NCI-H1436 treated with DMSO at 0.1 percent for 48 hours (cell line): ENCODE measurements at places on chromosomes 16 and 17.

GRCh38 chr17:79954281-79955166 lies 81.1 kb downstream of the TBC1D16 start:
- DNase-seq = no peak

DNA sequence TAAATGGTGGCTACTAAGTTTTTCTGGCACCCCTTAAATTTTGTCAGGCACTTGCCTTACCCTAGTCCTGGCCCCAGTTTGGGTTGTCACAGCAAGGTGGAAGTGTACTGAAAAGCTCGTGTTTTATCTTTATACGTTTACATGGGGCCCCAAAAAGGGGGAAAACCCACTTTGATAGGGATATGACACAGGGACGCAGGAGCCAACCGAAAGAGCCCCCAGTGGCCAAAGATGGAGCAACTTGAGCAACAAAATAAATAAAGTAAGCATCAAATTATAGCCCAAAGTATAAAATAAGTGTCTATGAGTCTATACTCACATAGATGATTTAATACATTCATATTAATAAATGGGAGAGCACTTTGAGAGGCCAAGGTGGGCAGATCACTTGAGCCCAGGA lies 5.0 kb upstream of the CETP start:
- no peak for DNase-seq

DNA sequence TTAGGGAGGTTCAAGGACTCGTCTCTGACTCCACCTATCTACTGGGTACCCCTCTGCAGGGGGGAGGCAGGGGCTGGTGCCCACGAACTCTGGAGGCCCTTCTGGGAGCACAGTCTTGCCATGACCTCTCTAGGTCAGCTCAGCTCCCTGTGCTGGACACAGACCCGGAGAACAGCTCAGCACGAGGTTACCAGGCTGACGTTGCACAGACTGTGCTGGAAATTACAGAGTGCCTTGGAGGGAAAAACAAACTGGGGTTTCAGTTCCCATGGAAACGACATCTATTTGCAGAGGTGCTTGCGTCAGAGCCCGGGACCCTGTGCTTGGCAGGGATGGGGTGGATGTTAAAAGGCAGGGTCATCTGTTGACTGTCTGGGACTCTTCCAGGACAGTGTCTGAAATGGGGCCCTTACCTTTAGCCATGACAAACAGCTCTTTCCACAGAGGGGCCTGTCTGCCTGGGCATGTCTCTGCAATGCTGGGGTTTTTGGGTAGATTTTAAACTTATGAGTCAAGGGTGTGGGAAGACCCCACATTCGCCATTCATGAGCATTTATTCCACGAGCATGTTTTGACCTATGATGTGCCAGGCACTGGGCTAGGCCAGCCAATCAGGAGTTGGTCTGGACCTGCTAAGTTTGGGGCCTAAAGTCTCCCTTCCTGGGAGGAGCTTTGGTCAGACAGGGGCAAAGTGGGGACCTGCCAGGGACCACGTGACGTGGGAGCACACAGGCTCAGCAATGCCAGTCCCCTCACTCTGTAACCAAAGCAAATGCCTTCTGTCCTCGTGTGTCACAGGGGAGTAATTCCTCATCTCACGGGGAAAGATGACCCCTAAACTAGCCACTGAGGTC lies 22.5 kb downstream of the CCR7 start:
- no peak for DNase-seq

- DNase-seq = no peak
These were observed 27.8 kb upstream of the PHOSPHO1 start for GRCh38 chr17:49258394-49258793.

- no peak for DNase-seq
These were observed 173.3 kb downstream of the PRKCB start for GRCh38 chr16:24009098-24009497.

DNA sequence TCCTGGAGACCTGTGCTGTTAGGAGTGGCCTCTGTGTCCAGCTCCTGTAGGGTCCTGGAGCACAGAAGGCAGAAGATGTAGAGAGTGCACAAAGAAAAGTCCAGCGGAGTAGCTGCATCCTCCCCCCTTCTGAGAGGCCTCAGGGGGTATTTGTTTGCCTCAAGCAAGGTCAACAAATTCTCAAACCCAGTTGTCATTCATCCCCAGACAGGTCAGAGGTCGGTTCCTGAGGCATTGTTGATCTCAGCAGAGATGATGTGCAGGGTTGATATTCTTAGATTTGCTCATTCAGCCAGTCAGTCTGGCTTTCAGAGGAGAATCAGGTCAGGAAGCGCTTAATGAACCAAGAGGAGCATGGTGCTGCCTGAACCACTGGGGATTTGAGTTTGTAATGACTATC lies 8.3 kb upstream of the RBFOX1 start:
- DNase-seq = no peak

GRCh38 chr16:53946746-53947386 lies 242.9 kb downstream of the FTO start:
- no peak for DNase-seq

DNA sequence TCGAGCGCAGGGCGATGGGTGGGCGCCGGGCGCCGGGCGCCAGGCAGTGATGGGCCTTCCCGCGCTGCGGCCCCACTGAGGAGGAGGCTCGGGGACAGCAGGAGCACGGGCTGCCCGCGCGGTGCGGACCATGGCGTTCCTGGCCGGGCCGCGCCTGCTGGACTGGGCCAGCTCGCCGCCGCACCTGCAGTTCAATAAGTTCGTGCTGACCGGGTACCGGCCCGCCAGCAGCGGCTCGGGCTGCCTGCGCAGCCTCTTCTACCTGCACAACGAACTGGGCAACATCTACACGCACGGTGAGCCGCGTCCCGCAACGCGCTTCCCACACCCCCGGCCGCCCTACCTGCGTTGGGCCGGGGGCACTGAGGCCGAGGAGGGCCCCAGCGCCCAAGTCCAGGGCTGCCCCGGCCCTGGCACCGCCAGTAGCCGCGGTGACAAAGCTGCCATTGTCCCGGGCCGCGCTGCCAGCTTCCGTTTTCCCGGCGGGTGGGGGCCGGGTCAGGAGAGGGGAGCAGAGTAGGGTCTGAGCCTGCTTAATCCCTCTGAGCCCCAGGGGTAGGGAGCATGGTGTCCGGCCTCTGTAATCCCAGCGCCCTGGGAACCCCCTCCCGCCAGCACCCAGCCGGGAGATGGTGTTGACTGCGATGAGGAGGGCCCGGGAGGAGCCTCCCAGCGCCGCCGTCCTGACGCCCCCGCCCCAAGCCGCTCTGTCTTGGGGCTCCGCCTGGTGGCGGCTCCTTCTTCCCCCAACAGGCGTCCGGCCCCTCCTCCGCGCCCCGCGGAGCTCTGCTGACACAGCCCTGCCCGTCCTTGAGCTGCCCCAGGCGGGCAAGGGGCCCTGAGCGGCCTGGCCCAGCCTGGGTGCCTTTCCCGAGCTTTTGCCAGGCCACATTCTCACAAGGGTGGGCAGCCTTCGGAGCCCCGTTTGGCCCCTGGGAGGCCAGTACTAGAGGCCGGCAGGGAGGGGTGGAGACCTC lies 685 bp downstream of the PAQR4 start:
- DNase-seq = no peak

- DNase-seq = no peak
These were observed 694.4 kb downstream of the MAF start for GRCh38 chr16:78906135-78906534.

DNA sequence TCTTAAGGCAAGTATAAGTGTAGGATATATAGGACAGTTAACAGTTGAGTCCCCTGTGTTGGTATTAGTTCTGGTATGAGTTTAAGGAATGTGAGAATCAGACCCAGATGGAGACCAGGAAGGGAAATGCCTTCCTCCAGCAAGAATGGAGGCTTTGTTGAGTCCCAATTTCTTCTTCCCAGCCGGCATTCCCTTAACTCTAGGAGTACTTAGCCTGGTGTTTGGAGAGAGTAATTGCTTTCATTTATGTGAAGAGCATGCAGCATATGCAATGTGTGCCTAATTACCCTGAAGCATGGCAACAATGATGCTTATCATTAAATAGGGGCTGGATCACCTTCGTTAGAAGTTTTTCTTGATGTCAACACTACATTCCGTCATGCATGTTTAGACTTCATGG lies 225.9 kb upstream of the XYLT1 start:
- DNase-seq = no peak

- no peak for DNase-seq
These were observed 759.9 kb downstream of the KCNJ2 start for GRCh38 chr17:70929226-70929625.

DNA sequence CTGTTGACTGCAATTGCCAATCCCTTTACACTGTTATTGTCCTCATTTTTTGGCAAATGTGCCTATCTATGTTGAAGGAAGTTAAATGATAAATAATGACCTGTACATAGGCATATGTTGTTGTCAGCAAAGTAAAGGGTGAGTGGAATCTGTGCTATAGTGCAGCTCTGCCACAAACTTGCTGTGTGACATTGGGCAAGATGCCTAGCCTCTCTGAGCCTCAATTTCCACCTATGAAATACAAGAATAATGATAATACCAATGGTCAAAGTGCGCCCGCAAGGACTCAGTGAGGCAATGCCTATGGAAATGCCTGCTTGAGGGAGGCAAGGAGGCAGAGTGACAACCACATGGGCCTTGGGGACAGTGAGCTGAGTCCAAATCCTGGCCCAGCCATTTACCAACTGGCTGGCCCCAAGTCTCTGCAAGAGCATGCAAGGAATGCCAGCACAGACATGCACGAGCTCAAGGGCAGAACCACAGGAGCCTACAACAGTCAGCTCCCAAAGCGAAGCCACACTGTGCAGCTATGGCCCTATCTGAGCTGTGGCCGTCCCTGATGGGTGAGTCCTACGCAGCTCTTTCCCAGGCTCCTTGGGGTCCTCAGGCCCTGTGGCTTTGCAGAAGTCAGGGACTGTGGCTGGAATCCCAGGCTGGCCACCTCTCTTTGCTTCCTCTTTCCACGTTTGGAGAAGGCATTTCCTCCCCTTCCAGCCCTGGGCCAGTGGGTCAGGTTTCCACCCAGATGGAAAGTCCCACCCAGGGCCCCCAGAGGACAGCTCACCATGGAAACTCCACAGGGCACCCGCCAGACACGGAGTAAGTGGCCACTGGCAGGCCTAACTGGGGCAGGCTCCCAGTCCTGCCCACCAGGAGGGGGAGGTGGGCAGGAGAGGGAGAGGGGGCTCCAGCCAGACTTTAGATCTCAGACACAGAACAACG lies 82.1 kb downstream of the ZNF423 start:
- DNase-seq = no peak

DNA sequence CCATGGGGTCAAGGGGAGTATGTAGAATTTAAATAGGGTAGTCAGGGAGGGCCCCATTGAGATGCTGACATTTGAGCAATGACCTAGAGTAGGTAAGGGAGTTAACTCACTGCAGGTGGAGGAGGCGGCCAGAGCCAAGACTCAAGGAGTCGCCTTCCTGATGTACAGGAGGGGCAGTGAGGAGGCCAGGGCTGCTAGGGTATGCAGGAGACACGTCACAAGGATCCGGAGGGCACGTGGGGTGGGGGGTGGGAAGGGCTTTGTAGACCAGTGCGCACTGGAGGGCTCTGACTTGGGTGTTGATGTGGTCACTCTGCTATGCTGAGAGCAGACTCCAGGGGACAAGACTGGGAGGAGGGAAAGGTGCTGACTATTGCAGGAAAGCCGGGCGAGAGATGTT lies 37.5 kb downstream of the SPECC1 start:
- no peak for DNase-seq

GRCh38 chr16:58128711-58129096 lies 477 bp downstream of the CFAP20 start:
- DNase-seq = no peak

DNA sequence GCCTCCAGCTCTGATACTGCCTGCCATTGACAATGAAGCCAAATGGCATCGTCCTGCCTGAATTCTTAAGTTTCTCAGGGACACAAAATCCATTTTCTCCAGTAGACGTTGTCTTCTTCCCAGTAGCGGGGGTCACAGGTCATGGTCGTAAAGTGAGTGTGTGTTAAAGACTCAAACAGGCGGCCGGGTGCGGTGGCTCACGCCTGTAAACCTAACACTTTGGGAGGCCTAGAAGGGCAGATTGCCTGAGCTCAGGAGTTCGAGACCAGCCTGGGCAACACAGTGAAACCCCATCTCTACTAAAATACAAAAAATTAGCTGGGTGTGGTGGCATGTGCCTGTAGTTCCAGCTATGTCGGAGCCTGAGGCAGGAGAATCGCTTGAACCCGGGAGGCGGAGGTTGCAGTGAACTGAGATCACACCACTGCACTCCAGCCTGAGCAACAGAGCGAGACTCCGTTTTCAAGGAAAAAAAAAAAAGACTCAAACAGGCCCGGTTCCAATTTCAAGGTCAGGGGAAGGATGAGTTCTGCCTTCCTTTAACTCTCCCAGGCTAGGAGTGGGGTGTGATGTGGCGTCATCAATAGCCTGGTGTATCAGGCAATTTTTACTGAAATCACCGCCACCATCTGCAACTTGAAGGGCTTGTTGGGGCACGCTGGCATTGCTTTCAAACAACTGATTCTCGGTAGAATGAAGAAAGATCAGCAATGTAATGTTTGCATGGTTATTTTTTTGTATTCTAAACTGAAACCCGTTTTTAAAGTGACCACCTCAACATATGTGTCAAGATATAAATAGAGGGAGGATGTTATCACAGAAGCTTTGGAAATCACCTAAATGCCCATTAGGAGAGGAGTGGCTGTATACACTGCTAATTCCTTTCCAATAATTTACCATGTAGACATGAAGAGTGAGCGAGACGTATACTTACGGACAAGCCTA lies 91.0 kb downstream of the WSCD1 start:
- no peak for DNase-seq

DNA sequence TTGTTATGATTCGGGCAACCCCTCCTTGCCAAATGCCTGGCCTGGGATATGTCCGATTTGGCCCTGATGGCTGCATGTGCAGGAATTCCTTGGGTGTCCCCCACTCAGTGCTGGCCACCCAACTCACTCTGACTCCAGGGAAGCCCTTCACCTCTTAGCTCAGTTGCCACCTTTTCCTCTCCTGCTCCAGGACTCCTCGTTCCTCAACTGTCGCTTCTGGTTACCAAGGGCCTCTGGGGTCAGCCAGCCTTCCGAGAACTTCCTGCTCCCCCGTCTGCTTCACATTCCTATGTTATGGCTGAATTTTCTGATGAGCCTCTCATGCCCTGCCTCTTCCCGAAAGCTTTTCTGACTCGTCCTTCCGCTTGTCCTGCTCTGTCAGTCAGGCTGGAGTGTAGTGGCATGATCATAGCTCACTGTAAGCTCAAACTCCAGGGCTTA lies 63.5 kb downstream of the SPACA3 start:
- DNase-seq = no peak

GRCh38 chr16:81841722-81842121 lies 62.6 kb downstream of the PLCG2 start:
- DNase-seq = no peak

- no peak for DNase-seq
These were observed 1.1 kb downstream of the MLST8 start for GRCh38 chr16:2206420-2206779.

DNA sequence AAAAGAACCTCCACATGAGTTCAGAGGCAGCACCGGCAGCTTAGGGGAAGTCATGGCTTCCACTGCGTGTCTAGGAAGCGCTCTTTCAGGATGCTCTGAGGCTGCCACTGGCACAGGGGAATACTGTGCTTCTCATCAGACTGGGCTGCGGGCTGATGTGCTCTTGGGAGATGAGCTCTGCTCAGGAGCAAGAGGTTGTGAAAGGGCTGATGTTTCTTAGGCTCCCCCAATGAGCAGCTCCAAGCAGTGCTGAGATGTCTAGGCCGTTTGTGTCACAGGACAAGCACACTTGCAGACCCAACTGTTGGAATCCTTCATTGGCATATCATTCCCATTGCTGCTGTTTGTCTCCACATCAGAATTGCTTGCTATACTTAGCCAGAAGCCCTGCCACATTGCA lies 3.6 kb downstream of the SP2 start:
- DNase-seq = no peak

- no peak for DNase-seq
These were observed 49.6 kb downstream of the MGAT5B start for GRCh38 chr17:76917829-76918228.
